Activated B cell treated with CpG ODN at 0.5 μM for 24 hours (primary cell): ENCODE measurements at places on chromosomes 1 and 21.

DNA sequence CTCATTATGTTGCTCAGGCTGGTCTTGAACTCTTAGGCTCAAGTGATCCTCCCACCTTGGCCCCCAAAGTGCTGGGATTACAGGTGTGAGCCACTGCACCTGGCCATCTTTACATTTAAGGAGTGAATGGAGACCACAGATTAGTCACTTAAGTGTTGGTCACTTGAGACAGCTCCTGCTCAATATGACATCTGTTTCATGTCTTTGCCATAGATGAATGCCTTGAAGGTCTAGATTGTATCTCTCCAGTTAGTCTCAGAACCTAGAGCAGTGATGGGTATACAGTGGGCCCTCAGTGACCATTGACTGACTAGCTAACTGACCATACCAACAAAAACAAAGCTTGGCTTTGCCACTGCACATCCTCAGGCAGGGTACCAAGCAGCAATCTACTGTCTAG lies 15.3 kb downstream of the BCL9 start:
- no peak for DNase-seq

DNA sequence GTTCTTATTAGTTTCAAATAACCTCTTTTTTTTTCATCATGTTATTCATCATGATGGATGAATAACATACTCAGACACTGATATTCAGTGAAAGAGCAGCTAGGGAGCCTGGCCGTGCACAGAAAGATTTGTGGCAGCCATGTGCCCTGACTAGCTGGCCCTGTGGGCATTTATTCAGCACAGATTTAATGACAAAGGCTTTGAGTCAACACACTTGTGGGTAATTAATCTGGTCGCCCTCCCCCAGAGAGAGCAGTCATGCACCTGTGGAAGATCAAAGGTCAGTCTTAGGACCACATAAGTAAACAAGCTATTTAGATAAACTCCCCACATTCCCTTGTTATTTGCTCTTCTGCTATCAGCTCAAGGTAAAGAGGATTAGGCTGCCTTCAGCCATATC lies 153.2 kb upstream of the HMCN1 start:
- no peak for DNase-seq

DNA sequence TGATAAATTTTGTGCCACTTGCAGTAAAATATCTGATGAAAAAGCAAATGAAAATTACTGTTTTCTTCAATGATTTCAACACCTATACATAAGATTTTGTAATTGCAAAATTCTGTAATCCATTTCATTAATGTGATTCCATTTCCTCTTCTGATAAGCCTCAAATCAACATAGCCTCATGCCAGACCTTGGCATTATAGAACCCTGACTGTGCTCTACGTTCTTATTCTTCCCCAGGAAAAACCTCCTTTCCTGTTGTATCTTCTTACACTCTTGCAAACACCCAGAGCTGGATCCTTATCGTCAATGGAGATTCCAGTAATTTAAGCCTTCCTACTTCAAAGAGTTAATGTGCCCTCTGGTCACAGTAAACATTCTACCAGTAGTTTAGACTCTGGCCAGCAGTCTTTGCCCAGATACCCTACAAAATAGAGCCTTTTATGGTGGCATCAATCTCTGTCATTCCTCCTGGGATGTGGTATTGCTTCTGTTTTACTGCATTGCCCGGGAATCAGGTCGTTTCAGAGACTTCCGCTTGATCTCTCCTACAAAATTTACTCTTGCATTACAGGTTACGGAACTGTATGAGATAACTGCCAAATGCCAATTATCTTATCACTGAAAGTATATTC lies 48.5 kb upstream of the CHRM3 start:
- DNase-seq, result no peak

DNA sequence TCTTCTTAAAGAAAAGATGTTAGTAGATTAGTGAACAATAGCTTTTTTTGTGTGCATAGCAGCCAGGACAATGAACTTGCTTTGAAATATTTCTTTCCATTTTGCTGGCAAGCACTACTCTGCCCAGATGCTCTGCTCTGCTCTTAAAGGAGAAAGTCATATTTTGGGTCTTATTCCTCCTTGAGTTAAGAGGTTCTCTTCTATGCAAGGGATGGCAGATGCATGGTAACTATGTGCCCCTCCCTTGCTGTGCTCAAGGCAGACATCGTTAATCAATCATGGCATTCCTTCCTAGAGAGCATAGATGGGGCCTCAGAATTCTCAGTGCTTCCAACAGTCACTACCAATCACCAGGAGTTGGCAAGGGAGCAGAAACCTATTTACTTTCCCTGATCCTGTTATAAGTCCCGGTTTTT lies 27.6 kb downstream of the NIPAL3 start:
- DNase-seq, result no peak

- no peak for DNase-seq
Observed at GRCh38 chr21:17803536-17803935, 15.6 kb downstream of the C21orf91 start.

GRCh38 chr1:22490309-22490708 lies 38.7 kb downstream of the ZBTB40 start:
- no peak for DNase-seq

DNA sequence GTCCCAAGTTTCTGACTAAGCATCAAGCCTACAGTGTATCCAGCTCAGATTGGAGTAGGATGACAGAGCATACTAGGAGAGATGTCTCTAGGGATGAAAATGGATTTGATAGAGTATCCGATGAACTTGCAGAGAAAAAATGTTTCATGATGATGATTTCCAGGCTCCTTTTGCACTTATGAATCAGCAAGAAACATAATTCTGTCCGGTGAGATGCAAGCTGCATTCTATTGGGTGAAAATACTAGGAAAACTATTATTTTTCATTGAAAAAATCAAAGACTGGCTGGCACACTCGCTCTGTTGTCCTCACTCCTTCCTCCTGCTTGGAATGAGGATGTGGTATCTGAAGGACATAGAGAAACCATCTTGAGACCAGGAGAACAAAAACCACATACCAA lies 35.4 kb upstream of the RAB3GAP2 start:
- DNase-seq, result no peak

DNA sequence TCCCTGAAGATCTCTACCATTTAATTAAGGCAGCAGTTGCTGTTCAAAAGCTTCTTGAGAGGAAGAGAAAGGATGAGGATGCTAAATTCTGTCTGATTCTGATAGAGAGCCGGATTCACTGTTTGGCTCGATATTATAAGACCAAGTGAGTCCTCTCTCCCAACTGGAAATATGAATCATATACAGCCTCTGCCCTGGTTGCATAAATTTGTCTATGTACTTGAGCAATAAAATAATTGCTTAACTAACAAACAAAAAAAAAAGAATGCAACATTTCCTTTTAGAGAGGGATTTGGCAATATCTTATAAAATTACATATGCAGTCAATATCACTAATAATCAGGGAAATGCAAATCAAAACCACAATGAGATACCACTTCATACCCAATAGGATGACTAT lies 26.8 kb downstream of the ALDH9A1 start:
- DNase-seq, result no peak

DNA sequence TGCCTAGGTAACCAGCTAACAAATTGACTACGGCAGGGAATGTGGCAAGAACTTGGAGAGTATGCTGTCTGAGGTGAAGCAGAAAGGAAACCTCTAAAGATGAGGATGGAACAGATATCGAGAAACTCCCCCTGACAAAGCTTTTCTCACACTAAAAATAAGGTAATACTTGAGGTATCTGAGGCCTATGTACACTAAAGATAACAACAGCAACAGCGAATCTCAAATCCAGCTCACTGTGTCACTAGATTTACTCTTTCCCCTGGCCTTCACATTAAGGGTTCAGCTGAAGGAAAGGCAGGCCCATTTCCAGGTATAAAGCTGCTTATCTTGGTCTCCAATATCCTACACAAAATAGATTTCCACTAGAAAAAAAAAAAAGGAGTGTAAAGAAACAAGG lies 518.0 kb downstream of the KCNT2 start:
- no peak for DNase-seq
